ENCODE measurements at places on chromosomes 7 and 10. TPM values are rescaled to one million over a fixed set of nuclear protein-coding genes. Genes with fewer than 3 reads are reported as not detected.

GRCh38 chr10:48497780-48498770, 106.8 kb downstream of the ARHGAP22 start:
- no peak overlapping the region for H3K27ac ChIP-seq
- DNase-seq: no peak
- peaks cover 15% of the 10 kb centered on the region for H3K4me1 ChIP-seq
- H3K27me3 ChIP-seq: peaks cover 16% of the 10 kb centered on the region
- H3K4me3 ChIP-seq: no peak overlapping the region

GRCh38 chr7:31340051-31340450, 475 bp downstream of the NEUROD6 start:
- H3K4me3 ChIP-seq: no peak overlapping the region
- no peaks in the 10 kb centered on the region for H3K36me3 ChIP-seq
- H3K27ac ChIP-seq: no peak overlapping the region
- peaks cover 37% of the 10 kb centered on the region for H3K27me3 ChIP-seq

DNA sequence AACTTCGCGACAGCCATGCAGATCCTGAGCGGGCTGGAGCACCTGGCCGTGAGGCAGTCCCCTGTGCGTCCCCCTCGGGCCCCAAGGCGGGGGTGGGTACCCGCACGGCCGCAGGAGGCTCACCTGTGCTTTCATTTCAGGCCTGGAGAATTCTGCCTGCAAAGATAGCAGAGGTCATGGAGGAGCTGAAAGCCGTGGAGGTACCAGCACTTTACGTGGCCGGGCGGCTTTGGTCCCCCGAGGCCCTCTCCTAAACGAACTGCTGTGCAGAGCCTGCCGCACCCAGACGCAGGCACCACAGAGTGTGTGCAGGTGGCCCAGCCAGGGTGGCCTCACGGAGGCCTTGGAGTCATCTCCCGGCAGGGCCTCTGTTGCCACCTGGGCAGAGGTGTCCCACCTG, 11.1 kb upstream of the UTF1 start:
- H3K27ac ChIP-seq: no peak overlapping the region
- H3K27me3 ChIP-seq: peaks cover 27% of the 10 kb centered on the region
- H3K36me3 ChIP-seq: no peaks in the 10 kb centered on the region
- no peaks in the 10 kb centered on the region for H3K4me1 ChIP-seq
- no peak overlapping the region for H3K4me3 ChIP-seq
- no peak for DNase-seq

Gene CDHR1
- total RNA-seq: 0.91 TPM

Gene TDRD1
- total RNA-seq: 0.21 TPM

All from activated naive CD8-positive, alpha-beta T cell treated with anti-CD3 and anti-CD28 coated beads for 36 hours (primary cell).